Fibroblast of skin of scalp (primary cell): ENCODE measurements at places on chromosomes 13 and 19.

GRCh38 chr13:112165712-112166111 is 98.8 kb downstream of the SOX1 start:
- DNase-seq = no peak

DNA sequence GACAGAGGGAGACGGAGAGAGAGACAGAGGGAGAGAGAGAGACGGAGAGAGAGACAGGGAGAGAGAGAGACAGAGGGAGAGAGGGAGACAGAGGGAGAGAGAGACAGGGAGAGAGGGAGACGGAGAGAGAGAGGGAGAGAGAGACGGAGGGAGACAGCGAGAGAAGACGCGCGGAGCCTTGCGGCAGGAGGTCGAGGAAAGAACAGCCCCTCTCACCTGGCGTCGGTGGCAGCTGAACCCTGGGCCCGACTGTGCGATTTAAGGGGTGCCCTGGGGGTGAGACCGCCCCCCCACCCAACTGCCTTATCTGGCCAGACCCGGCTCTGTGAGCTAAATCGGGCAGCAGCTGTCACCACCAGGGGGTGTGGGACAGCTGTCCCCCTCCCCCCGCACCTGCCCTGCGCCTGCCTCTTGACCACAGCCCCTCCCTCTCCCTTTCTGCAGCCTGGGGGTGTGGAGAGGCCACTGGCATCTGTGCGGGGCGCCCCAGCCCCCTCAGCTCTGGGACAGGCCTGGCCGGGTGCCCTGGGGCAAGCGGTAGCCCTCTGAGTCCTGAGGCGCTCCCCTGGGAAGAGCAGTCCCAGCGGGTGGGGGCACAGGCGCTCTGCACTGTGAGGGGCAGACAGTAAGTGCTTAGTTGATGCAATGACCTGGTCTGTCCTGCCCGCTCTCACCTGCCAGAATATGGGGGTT is 10.8 kb downstream of the JOSD2 start:
- DNase-seq = no peak

DNA sequence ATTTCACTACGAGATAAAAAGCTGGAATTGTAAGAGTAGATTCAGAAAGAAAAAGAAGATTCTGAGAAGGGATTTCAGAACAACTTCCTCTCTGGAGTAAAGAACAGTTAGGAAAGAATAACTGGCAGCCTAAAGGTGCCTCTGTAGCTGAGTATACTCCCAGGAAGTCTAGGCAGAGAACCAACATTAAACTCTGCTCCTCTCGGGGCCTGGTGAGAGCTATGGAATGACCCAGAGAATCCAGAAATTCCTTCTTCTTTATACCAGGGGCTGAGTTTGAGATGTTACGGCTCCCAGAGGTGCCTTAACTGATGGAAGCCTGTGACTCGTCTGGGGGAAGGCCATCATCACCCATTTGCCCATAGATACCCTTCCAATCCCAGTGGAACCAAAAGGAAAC is 39.1 kb downstream of the FAM216B start:
- DNase-seq = peak; percentile 65

DNA sequence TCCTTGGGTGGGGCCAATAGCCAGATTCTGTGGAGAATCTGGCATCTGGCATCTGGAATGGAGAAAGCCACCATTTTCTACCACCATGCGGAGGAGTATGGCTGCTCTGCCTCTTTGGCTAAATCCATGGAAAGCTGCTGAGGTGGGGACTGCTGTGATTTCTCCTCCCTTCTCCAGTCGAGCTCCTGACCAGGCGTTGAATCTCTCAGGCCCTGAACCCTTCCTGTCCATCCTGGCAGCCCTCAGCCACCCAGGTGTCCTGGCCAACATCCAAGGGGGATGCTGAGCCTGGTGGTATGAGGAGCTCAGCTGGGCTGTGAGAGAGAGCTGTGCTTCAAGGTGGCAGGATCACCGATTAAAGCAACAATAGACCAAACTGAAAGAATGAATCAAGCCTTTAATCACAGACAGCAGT is 17.4 kb upstream of the SIGLEC6 start:
- no peak for DNase-seq

- no peak for DNase-seq
Observed at GRCh38 chr13:98490195-98490836, 86.6 kb downstream of the STK24 start.

- no peak for DNase-seq
Observed at GRCh38 chr13:50921706-50922105, 12.1 kb downstream of the RNASEH2B start.

- peak; percentile 63 for DNase-seq
Observed at GRCh38 chr13:109182777-109183465, 553.5 kb downstream of the MYO16 start.
